Amygdala (tissue), 56 donors: ENCODE measurements at places on chromosomes 7 and 10.
A peak's percentile ranks its signal among the peaks of the same experiment; 100 is the strongest.

DNA sequence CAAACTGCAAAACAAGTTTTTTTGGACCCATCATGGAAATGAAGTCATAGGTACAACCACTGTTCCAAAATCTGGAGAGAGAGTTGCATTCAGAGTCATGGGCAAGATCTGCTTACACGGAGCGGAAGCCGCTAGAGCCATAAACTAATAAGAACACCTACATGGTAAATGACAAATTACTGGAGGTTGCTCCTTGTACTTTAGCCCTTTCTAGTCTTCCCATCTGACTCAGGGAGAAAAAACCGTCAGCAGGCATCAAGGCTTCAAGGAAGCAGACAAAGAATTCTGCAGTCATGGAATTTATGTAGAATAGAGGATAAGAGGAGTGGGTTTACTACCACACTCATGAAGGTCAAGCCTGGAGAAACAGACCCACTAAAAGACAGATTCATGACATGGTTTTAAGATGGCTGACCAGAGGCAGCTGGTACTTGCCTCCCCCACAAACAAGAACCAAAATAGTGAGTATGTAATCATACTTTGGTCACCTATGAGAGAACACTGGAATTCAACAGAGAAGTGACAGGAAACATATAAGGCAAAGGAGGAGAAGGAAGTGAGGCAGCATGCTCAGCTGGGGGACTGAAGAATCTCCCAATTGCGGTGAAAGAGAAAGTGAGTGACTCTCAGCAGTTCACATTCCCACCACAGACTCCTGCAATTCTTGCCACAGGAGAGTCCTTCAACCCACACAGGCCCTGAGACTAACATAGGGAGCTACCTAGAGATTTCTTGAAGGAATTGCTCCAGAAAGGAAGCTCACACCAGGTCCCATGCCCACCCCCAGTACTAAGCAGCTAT lies 42.4 kb upstream of the ASAH2 start:
- DNase-seq, result no peak

DNA sequence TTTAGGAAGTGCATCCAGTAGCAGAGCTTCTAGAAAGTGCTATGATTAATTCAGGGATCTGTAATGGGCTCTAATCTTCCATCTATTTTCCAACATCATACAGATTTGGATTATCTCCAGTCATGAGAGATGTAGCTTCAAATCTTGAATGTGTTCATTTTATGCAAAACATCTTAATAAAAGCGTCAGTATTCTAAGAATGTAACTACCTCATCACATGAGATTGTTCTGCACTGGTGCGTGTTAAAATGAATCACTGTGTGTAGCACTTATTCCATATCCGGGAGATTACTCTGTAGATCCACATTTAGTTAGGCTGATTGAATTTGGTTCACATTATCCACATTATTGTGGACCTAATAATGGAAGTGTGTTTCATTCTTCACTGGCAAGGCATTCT lies 344.9 kb upstream of the CHRM2 start:
- no peak for DNase-seq

DNA sequence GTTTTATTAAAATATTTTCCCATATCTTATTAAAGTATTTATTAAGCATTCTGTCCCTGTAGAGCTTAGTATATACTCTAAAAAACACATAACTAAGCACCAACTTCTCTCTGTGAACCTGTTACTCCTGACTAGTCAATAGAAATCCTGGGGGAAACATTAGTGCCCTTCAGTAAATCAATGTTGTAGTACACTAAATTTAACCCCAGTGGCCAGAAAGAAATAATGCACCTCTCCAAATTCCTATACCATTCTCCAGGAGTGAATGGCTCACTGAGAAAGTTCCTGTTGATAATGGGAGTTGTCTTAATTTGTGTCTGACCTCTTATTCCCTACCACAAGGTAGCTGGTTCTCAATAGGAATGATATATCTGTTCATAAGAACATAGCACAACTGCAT lies 188.2 kb downstream of the SEMA3D start:
- DNase-seq, result no peak

DNA sequence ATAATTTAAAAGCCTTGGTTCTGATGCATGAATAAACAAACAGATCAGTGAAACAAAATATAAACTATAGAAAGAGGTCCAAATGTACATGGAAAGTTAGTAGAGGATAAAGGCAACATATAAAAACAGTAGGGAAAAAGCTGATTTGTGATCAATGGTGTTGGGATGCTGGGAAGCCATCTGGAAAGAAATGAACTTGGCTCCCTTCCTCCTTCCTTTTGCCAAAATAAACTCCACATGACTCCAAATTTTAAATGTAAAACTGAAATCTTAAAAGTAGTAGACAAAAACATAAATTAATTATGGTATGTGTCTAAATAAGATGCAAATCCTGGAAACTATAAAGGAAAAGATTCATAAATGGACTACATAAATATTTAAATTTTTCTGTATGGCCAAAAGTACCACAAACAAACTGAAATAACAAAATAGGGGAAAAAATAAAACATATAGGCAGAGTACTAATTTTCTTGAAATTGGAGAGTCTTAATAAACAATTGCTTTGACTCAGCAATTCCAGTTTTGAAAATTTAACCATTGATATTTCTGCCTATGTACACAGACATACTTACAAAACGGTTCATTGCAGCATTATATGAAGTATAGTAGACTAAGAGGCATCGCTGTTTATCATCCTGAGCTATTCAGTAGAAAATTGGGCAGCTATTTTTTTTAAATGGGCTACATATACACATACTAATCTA lies 77.0 kb upstream of the TRIM24 start:
- DNase-seq, result no peak

GRCh38 chr10:7264313-7264756 lies 146.5 kb downstream of the SFMBT2 start:
- DNase-seq, result no peak

DNA sequence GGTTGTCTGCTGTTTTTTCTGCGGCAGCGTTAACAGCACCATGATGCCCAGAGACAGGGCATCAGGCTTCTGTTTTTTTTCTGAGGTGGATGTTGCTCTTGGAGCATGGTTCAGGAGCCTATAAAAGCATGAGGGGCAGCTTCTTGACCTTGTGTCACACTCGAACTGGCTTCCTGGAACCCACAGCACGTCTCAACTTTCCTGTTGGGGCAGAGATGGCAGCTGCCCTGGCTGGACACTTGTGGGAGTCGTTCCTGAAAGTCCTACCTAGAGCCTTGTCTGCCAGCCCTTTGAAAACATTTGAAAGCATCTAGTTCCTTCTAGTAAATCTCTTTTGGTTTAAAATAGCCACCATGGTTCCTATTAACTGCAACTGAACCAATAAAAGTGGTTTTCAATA lies 28.9 kb upstream of the PRKAG2 start:
- DNase-seq, result no peak

GRCh38 chr7:46756996-46757395 lies 824.9 kb downstream of the TNS3 start:
- DNase-seq, result no peak

DNA sequence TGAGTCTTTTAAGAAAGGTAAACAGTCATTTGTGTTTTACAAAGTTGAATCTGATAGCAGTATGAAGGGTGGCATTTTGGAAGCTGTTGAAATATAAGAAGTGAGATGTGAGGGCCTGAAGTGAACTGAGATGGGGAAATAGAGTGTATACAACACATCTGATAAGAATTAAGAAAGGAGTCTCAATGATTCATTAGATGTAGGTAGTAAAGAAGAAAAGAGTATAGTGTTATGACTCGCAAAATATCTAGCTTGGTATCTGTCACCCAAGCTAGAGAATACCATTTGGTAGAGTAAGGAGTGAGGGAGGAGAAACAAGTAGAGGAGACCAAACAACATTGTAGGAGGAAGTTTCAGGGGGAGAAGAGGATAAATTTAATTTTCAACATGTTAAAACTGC lies 5.3 kb downstream of the PTPN12 start:
- no peak for DNase-seq

DNA sequence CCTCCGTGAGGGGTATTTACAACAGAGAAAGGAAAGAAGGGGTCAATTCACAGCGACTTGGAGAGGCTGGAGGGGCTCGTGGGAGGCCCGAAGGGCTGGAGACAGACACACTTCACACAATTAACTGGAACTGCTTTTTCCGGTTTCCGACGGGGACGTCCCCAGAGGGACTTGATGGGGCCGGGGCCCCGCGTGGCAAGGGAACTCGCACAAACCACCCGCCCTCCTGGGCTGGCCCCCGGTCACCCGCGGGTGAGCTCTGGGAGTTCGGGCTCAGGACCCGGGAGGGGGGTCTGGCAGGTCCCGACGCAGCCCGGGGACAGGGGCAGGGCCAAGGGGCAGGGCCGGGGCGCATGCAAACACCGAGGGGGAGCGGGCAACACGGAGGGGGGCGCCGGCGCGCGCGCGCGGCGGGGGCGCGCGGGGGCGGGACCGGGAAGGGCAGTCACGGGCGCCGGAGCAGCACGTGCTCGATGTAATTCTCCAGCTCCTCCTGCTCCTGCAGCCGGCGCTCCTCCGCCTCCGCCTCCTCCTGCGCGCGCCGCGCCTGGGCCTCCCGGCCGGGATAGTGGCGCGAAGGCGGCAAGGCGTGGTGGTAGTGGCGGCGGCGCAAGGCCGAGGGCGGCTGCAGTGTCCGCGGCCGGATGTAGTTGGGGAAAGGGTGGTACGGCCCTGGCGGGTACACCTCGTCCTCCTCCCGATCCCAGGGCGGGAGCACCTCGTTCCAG lies 2.7 kb downstream of the VGF start:
- DNase-seq, result peak; percentile 25

GRCh38 chr7:101507791-101508252 lies 121.3 kb downstream of the MYL10 start:
- DNase-seq, result no peak

- peak; percentile 82 for DNase-seq
Measured at GRCh38 chr10:84244651-84245270, at the start of gene RGR. TSS of gene RGR (plus strand) at chr10:84245053. CDS start at chr10:84245091, 38 bp downstream.

GRCh38 chr10:74156919-74157289 lies 5.9 kb downstream of the ADK start:
- DNase-seq, result no peak

DNA sequence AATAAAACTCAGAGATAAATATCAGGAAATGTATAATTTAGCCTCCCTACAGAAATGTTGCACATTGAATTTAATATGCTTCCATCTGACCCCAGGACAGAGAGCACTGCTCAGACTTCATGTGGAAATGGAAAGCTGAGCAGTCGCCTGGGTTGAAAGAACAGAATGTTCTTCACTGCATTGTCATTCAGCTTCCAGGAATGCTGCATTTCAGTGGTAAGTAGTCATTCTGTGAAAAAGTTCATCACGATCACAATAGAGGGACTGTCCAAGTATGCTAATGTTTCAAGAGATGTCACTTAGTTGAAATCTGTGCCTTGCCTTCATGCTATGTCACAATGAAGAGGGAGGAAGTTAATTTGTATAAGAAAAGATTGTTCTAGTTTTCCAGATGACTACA lies 147.3 kb downstream of the NRCAM start:
- DNase-seq, result no peak

DNA sequence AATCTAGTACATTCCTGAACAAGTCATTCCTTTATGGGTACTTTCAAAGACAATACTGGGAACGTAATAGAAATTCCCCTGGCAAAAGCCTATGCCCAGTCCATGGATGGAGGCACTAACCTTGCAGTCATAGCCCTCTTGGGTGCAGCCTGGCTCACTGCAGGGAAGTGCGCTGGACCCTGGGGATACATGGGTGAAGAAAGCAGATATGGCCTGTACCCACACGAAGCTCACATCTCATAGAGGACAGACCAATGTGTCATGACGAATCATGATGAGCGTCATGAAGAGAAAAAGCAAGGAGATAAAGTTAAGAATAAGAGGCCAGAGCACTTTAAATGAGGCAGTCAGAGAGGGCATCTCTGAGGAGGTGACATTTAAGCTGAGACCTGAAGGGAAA lies 11.8 kb downstream of the PRLHR start:
- DNase-seq, result no peak

DNA sequence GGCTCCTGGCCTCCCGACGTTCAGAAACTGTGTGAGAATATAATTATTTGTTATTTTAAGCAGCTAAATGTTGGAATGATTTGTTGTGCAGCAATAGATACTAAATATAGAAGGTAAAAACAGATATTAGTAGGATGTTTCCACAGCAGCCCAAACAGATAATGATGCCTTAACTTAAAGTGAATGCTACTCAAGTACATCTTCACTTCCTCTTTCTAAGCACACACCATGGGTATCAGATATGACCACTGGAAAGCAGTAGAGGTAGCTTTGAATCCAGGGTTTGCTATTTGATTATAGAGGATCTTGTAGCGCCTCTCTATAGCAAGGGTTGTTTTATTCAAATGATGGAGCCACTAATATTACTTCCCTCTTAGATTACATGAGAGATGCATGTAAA lies 38.2 kb upstream of the BET1 start:
- DNase-seq, result no peak

DNA sequence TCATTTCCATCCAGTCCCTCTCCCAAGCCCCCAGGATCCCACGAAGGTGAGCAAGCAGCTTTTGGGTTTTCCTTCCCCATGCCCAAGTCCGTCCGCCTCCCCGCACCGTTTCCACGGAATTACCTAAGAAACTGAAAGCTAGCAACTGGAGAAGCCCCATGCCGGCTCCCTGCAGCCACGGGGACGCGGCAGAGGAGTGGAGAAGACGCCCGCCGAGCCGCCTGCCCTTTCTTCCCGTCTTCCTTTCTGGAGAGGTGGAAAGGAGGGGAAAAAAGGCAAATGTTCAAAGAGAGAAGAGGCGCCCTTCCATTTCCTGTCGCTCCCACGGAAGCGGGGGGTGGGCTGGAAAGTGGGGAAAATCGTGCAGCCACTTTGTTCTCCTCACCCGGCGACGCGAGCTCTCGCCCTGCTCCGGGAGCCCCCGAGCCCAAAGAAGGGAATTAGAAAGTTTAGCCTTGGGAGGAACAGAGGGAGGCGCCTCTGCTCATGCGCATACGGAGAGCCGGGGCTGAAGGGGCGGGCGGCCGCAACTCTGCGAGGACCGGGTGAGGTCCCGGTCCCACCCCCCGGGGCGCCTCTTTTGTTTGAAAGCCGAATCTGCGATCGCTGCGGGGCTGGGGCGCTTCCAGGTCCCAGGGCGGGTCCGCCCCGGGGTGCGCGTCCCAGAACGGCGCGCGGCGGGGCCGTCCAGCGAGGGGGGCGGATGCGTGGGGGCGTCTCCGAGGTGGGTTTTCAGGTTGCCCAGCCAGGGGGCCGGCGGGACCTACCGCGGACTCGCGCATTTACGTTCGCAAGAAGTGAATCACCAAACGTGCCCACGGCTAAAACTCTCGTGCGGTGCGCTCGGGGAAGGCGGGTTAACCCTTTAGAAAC lies at the start of gene LAMB1:
Gene LAMB1 (minus strand): TSS at position 436 of the 873 bp plus-strand sequence. CDS start 276 bp downstream, at position 160.
- DNase-seq, result no peak

GRCh38 chr7:138246428-138246827 lies 170.2 kb downstream of the AKR1D1 start:
- no peak for DNase-seq

- no peak for DNase-seq
Measured at GRCh38 chr7:69457595-69458504, 140.4 kb upstream of the AUTS2 start.
